Fibroblast of lung (primary cell): ENCODE measurements at places on chromosomes 4 and X. TPM values are rescaled to one million over a fixed set of nuclear protein-coding genes. Genes with fewer than 3 reads are reported as not detected.

GRCh38 chr4:54937501-54937900 is 187.9 kb downstream of the KDR start:
- DNase-seq = peak; percentile 10

GRCh38 chr4:76108467-76109181 is 34.1 kb downstream of the ART3 start:
- peak; percentile 15 for DNase-seq

- DNase-seq = peak; percentile 93
These were observed 17.7 kb upstream of the TAB3 start for GRCh38 chrX:30906726-30907125.

DNA sequence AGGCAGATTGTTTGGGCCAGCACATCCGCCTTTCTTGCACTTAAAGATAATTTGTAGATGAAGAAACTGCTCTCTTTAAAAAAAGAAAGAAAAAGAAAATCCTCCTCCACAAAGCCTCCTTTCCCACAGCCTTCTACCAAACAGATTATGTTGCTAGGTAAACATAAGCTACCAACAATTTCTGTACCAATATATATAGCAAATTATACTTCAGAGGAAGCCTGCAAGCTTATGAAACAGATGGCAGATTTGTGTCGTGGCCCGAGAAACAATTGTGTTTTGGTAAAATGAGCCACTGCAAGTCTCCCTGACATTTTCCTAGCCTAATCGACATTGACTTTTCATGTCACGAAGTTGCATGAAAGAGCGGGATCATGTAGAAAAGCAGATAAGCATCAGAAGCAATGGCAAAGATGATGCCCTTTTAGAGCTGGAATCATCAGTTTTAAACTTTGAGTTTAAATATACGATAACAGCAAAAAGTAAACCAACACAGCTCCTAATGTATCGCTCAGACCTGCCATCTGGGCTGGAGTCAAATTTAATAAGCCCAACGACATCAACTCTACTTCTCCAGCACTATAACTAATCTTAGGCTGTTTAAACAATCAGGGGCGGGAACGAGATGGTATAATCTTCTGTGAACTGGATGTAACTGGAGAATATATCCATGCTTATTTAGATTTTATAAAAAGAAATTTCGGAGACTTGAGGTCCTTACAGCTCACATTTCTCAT is 94.9 kb upstream of the PLAC1 start:
- DNase-seq = no peak

DNA sequence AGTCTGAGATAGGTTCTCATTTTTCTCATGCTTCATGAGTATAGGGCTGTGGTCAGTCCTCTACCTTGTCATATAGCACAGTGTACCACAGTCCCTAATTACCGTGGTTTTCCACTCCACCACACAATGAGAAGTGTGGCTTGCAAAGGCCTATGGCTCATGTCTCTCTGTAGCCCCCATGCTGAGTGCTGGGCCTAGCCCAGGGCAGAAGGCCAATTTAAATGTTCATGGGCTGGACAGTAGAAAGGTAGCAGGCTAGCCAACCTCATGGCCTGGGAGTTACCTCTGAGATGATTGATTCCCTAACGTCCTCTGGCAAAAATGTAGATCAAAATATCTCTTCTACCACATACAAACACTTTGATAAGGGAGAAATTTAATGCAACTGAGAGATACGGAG is 222.5 kb downstream of the AFF2 start:
- DNase-seq = peak; percentile 1

GRCh38 chr4:75745161-75745560 is 20.8 kb downstream of the USO1 start:
- DNase-seq = peak; percentile 67

DNA sequence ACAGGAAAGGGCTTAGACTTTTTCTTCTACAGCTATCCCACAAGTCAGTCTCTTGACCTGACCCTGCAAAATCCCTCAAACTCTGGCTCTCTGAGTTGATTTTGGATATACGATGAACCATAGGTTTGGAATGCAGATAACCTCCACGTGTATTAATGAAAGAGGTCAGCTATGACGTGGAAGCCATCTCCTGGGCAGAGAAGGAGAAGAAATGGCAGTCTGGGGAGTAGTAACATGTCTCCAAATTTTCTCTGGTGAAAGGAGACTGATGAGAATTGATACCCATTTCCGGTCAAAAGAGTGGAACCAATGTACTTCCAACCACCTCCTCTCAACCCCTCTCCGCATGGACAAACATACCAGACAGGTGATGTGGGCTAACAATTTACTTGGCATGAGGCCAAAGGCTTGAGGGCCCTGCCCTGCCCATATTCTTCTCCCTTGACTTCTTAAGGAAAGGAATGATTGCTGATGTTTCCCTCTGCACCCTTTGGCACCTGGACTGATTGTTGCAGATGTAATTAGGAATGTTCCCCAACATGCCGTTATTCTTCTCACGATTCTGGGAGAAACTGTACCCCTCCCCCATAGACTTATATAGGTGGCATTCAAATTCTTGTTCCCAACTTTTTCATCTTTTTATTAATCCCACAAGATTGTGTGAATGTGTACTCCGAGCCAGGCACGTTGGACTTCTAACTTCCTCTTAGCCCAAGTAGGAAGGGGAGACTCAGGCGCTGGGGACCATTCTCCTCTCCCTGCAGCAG is 580 bp upstream of the PLS3 start:
- no peak for DNase-seq

- DNase-seq = no peak
These were observed 7.3 kb downstream of the SLC25A5 start for GRCh38 chrX:119475389-119476101.

DNA sequence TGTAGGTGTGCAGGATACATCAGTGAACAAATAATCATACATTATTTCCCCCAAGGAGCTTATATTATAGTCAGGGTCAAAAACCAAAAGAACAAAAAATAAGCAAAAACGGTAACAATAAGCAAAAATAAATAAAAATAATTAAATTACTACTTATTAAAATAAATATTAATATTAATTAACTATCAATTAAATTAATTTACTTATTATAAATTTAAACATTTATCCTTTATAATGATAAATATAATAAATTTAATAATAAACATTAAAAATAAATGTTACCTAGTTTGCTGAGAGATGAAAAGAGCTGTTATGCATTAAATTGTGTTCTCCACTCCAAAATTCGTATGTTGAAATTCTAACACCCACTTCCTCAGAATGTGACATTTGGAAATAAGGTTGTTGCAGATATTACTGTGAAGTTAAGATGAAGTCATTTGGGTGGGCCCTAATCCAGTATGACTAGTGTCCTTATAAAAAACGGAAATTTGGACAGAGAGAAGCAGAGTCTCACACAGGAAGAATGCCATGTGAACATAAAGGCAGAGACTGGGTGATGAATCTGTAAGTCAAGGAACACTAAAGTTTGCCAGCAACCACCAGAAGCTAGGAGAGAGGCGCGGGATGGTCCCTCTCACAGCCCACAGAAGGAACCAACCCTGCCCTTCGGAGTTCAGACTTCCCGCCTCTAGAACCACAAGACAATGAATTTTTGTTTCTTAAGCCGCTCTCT is 67.2 kb upstream of the IBSP start:
- DNase-seq = peak; percentile 41

- DNase-seq = no peak
These were observed 34.3 kb downstream of the MXRA5 start for GRCh38 chrX:3312109-3312508.

Gene RASL11B
- 0.26 and 2.1 TPM in 2 replicates for total RNA-seq
